ENCODE measurements at places on chromosomes 4 and X. TPM values are rescaled to one million over a fixed set of nuclear protein-coding genes. Genes with fewer than 3 reads are reported as not detected.

The KLB gene
- 0.37 TPM for total RNA-seq

The CSAG3 gene
- not detected for total RNA-seq

The UGT2B10 gene
- total RNA-seq = not detected

The SLC10A4 gene
- 1.2 TPM for total RNA-seq

The DSPP gene
- total RNA-seq = not detected

The ADGRL3 gene
- 2.2 TPM for total RNA-seq

The MAGEC1 gene
- total RNA-seq = not detected

The ODAPH gene
- total RNA-seq = not detected

The CXorf49 gene
- not detected for total RNA-seq

The STS gene
- 5.6 TPM for total RNA-seq

The WNK3 gene
- total RNA-seq = 0.48 TPM

The BCAP31 gene
- 47.9 TPM for total RNA-seq

The HOPX gene
- 8.9 TPM for total RNA-seq

The NMU gene
- 0.96 TPM for total RNA-seq

The STAP1 gene
- total RNA-seq = not detected

The TMSB15C gene
- 0.55 TPM for total RNA-seq

The P2RY8 gene
- 0.55 TPM for total RNA-seq

The MTMR1 gene
- 25.5 TPM for total RNA-seq

The NPNT gene
- total RNA-seq = 4.5 TPM

The EGFL6 gene
- total RNA-seq = not detected

The SLC49A3 gene
- 1.2 TPM for total RNA-seq

The AFP gene
- not detected for total RNA-seq

The MGAT4D gene
- total RNA-seq = not detected

The SLC25A5 gene
- 778 TPM for total RNA-seq

The CT47B1 gene
- not detected for total RNA-seq

The ZNF732 gene
- 0.16 TPM for total RNA-seq

The P2RY4 gene
- 0.80 TPM for total RNA-seq

The SCOC gene
- 10.8 TPM for total RNA-seq

The SRPK3 gene
- total RNA-seq = 0.75 TPM

The PLAC1 gene
- total RNA-seq = 0.79 TPM

The C4orf50 gene
- total RNA-seq = 4.9 TPM

The SUPT20HL1 gene
- not detected for total RNA-seq

The DCAF4L1 gene
- 0.32 TPM for total RNA-seq

The CXCR3 gene
- 1.3 TPM for total RNA-seq

The SLC26A1 gene
- 4.1 TPM for total RNA-seq

The NAA10 gene
- 37.6 TPM for total RNA-seq

The KCND1 gene
- 0.95 TPM for total RNA-seq

The RBM47 gene
- 667 TPM for total RNA-seq

The HPSE gene
- 0.75 TPM for total RNA-seq

The CLDN34 gene
- total RNA-seq = not detected

The MMRN1 gene
- total RNA-seq = 3.0 TPM

All from transverse colon (tissue), 4 donors.